ENCODE measurements at places on chromosomes 3 and 15.

DNA sequence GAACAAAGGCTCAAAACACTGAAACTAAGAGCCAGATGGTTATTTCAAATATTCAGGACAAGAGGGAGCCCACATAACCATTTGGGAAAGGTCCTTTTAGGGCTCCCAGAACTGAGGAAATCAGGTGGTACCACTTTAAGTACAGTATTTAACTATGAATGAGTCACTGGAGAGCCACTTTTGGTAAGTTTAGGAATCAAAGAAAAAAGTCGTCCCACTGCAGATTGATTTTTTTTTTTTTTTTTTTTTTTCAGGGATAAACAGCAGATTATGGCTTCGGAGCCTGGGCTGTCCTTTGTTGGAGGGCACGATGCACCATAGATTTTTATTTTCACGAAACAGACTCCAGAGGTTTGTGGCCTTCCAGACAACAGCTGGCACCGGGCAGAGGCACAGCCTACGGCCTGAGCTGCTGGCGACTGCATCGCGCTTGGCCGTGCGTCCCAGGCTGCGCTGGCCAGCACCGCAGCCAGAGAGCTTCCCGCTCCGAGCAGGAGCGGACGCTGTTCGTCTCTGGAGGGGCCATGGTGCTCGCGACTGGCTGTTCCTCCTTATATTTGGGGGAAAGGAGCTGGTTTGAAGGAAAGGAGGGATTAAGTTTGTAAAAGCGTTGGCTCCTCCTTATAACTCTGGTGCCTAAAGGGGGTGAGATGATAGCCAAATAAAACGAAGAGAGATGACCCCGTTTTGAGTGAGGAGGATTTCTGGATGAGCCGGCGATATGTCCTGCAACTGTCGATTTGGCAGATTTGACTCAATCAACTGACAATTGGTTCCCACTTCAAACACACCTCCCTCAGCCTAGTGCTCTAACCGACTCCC lies 152.9 kb upstream of the GOLIM4 start:
- no peak for DNase-seq

DNA sequence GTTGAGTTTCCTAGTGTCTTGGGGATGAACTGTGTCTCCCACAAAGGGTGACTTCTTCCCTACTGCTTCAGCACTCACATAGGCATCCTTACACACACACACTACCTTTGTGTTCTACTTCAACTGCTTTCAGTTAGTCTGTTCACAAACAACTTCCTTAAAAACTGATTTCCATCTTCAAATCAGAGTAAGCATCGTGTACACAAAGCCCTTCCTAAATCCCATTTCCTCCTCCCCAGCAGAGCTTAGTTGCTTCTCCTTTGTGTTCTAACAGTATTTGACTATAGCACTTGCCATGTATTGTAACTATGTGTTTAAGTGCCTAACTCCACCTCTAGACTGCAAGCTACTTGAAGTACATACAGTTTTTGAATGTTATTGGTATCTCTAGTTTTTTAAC lies 71.7 kb downstream of the TNIK start:
- no peak for DNase-seq

DNA sequence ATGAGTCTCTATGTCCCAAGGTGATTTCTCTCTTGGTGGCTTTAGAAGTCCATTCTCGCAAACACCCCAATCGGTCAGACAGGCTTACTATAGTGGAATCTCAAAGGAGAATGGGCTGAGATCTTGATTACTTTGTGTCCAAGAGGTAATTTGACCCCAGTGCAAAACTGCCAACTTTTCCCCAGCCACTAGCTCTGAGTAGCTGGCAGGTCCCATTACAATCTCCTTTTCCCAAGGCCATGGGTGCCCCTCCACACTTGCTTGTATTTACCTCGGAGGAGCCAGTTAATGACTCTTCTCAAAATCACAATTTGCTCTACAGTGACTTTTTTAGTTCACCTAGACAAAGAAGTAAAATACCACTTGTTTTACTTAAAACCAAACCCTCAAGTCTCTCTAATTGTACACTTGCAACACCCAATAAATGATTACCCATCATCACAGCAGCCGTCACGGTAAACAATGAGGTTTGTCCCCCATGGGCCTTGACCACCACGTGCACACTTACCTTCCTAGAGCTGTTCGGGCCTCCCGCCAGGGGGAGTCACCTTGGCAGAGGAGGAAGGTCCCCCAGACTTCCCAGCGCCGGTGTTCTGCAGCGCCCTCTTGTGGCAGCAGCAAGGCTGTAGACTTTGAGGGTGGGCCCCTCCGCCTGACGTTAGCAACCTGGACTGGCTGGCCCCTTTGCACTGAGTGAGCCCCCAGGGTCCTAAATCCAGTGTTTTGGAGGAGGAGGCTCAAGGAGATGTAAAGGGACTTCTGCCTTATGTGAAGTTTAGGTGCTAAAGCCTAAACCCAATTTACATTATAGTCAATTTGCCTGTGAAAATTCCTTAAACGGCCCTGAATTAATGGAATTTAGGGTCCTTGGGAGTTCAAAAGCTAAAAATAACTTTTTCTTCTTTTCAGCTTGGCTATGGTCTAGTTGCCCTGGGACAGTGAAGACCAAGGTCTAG lies 18.7 kb upstream of the HDAC11 start:
- no peak for DNase-seq

DNA sequence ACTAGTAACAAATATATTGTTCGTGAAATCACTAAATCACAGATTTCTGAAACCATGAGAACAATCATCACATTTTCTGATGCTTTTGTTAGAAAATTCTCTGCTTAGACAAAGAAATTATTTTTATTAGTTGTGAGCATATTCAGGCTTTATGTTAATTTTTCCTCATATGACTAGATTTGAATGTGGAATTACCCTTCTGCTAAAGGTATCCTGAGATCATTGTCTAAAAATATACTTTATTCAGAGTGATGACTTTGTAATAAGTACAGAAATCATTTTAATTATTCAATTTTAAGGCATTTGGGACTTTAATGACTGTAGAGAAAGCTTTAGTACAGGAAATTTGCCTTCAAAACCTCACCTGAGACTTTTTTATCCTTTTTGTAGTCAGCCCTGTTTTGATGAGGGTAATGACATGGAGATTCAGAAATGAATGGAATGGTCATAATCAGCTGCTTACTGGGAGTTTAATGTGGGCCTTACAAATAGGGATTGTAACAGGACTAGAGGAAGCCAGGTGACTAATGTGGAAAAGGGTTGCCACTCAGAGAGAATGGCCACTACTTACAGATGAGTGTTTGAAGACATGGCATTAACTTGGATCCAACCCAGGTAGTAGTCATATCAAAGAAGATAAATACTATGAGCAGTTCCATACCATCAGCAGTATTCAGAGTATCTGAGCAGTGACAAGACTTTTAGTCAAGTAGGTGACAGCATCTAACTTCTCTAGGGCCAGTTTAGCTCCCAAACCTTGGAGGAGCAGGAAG lies 148.3 kb downstream of the MBNL1 start:
- DNase-seq: no peak

GRCh38 chr3:44721231-44722102 lies 8.0 kb upstream of the ZNF501 start:
- no peak for DNase-seq

- no peak for DNase-seq
These were observed 100.1 kb upstream of the PLSCR5 start for GRCh38 chr3:146705225-146705624.

DNA sequence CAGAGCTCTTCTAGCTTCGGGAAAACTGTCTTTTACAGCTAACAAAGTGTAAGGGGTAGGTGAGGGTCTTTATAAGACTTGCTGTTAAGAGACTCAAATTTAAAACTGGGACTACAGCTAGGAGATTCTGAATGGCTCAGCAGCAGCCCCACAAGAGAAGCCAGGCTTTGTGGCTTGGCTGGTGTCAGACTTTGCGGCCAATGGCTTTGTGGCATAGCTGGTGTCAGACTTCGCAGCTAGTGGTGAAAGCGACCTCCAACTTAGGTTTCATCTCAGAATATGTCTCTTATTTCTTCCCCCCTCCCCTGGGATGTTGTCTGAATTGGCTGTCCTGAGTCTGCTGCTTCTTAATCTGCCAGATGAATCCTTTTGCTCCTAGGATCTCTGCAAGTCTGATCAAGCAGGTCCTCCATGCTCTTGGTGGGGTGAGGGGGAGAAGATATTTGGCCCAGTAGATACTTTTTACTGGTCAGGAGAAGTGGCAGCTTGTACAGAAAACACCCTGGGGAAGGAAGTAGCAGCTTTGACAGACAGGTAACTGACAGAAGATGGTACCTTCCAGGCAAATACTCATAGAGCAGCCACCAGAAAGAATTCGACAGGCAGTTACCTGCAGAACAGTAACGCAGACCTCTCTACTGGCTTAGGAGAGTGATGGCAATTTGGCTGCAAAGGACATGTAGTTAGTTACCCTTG lies 8.4 kb downstream of the BOC start:
- no peak for DNase-seq

All from mesenteric fat pad (tissue), 1 donor.